ENCODE measurements at places on chromosomes 1 and 21.

- peak; percentile 92 for DNase-seq
Measured at GRCh38 chr1:243748706-243749283, 101.2 kb downstream of the AKT3 start.

GRCh38 chr1:202230939-202231645, 37.5 kb downstream of the LGR6 start:
- DNase-seq, result no peak

GRCh38 chr1:215132156-215132555, 49.6 kb downstream of the KCNK2 start:
- no peak for DNase-seq

- no peak for DNase-seq
Measured at GRCh38 chr1:101284021-101284420, 47.2 kb downstream of the S1PR1 start.

- no peak for DNase-seq
Measured at GRCh38 chr1:55301912-55302311, 86.7 kb upstream of the USP24 start.

DNA sequence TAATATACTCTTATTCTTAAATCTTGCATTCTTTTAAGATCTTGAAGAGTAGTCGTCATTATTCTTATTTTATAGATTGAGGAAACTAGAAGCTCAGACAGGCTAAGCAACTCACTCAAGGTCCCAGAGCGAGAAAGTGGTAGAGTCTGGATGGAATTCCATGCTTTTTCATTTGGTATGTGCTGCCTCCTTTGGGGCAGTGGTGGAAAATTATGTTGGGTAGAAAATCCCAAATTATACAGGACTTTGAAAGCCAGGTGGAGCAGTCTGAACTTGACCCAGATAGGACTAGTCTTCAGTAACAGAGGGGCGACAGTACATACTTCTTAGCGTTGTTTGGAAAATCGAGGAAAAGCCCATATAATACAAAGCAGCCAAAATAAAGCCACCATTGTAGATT, 205.6 kb downstream of the ATG4C start:
- no peak for DNase-seq

DNA sequence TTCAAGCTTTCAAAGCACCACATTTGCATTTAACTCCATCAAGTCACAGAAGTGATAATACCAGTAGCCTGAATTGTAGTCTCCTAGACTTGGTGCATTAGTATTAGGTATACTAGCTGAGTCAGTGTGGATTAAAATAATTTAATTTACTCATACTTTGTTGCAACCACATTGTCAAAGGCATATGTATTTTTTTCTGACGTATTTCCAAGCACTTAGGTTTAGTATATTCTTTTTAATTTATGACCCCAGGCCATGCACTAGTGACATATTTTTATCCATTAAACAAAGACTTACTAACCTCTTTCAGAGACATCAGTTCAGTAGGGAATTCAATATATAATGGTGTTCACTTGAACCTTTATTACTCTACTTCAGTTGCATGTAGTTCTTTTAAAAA, 1894.5 kb downstream of the NCAM2 start:
- DNase-seq, result no peak

DNA sequence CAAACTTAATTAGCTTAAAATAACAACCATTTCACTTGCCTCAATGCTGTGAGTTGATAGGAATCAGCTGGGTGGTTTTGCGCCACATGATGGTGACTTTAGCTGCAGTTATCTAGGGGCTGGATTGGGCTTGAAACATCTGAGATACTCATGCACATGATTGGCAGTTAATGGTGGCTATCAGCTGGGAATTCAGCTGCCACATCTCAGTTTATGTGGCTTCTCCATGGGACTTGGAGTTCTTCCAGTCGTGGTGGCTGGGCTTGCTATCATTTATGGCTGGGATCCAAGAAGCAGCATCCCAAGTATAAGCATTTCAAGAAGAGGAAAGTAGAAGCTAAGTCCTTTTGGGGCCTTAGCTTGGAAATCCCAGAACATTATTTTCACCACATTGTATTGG, 36.4 kb downstream of the PDC start:
- peak; percentile 40 for DNase-seq

DNA sequence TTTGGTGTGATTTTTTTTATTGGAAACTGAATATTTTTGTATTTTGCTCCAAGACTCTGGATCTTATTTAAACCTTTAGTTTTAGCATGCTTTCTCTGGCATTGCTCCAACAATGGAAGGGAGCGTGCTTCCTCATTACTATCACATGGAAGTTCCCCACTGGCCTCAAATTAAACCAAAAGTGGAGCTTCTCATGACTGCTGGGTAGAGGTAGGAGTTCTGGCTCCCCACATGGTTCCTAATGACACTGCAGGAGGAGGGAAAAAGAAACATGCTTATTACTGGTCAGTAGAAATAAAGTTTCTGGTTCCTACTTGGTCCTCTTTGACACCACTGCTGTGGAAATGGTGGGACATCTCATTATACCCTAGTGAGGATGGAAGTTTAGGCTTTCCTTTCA, 310.5 kb downstream of the PTGER3 start:
- no peak for DNase-seq
